Fibroblast of skin of back (primary cell): ENCODE measurements at places on chromosomes 2 and 18.

DNA sequence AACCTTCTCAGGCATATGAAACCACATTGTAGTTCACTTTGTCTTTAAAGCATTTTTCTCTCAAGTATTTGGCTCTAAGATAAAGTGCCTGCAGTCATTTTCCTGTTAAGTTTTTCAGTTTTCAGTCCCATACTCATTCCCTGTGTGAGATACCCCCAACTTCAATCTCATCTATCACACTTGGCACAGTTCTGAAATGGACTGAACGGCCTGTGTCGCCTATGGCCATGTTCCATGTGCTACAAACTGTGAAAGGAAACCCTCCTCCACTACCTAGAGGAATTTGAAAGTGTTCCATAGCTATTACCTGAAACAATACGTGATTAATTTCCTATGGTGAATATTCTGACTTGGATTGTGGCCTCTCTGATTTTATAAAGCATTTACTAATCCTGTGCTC, 319.1 kb downstream of the CTNNA2 start:
- DNase-seq: no peak

DNA sequence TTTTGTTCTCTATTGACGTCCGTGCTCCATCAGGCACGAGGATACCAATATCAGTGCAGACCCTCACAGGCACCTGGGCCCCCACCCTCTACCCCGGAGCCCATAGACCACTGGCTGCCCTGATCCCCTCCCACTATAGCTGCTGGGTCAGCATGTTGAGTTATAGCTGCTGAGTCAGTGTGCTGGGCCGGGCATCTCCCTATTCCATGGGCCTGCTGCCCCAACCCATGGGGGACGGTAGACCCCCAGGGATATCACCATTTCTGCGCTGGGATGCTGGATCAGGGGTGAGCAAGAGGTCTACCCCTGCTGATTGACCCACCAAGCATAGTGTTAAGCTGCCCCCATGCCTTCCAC, 100.1 kb upstream of the ST3GAL5 start:
- no peak for DNase-seq

GRCh38 chr18:23283916-23284430, 148.7 kb downstream of the CABLES1 start:
- DNase-seq: peak; percentile 35

DNA sequence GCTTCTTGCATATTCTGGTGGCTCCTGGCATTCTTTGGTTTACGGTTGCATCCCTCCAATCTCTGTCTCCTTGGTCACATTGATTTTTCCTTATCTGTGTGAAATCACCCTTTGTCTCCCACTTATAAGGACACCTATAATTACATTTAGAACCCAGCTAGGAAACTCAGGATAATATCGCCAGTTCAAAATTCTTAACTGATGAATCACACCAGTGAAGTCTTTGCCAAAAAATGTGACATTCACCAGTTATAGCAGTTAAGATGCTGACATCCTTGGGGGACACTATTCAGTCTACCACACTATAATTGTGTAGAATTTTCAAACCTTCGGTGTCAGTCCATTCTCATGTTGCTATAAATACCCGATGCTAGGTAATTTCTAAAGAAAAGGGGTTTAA, 320.2 kb downstream of the TMX3 start:
- DNase-seq: peak; percentile 71

- no peak for DNase-seq
Measured at GRCh38 chr2:205936446-205936845, 149.5 kb downstream of the INO80D start.

DNA sequence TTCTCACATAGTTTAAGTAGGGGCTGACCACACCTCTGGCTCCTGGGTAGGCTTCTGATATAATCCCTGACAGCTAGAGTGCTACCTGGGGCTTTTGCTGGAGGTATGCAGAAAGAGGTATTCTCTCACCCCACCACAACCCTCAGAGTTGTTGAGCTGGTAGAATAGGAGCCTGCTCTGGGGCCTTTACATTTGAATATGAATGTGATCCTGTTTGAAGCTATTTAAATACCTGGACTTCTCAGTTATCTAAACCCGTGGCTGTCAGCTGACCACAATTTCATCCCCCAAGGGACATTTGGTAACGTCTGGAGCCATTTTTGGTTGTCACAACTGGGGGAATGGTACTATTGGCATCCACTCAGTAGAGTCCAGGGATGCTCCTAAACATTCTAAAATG, 669.1 kb downstream of the SATB2 start:
- no peak for DNase-seq

DNA sequence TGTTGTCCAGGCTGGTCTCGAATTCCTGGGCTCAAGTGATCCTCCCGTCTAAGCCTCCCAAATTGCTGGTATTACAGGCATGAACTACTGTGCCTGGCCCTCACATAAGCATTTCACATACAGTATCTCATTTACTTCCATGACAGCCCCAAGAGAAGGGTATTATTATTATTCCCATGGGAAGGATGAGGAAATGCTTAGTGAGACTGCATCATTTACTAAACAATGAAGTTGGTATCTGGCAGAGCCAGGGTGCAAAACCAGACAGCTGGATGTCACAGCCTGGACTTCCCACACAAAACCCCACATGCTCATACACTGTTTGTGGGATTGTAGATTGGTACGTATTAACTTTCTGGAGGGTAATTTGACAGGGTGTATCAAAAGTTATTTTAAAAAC, 29.9 kb downstream of the DAPL1 start:
- peak; percentile 17 for DNase-seq

DNA sequence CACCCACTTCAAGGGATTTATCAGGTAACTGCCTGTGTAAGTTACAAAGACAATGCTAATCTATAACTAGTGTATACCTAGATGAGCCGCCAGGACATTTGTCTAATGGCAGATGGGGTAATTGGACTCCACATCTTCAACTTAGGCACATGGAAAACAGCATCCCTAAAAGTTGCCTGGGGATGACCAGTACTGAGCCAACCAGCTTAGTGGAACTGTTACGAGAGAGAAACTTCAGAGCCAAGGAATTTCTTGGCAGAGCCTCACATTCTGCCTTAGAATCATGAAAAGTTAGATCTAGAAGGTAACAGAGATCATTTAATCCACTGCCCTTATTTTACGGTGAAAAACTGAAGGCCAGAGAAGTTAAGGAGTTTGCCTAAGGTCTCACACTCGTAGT, 15.5 kb upstream of the CLASP1 start:
- DNase-seq: no peak

GRCh38 chr2:122750808-122751207, 995.4 kb downstream of the TSN start:
- no peak for DNase-seq

DNA sequence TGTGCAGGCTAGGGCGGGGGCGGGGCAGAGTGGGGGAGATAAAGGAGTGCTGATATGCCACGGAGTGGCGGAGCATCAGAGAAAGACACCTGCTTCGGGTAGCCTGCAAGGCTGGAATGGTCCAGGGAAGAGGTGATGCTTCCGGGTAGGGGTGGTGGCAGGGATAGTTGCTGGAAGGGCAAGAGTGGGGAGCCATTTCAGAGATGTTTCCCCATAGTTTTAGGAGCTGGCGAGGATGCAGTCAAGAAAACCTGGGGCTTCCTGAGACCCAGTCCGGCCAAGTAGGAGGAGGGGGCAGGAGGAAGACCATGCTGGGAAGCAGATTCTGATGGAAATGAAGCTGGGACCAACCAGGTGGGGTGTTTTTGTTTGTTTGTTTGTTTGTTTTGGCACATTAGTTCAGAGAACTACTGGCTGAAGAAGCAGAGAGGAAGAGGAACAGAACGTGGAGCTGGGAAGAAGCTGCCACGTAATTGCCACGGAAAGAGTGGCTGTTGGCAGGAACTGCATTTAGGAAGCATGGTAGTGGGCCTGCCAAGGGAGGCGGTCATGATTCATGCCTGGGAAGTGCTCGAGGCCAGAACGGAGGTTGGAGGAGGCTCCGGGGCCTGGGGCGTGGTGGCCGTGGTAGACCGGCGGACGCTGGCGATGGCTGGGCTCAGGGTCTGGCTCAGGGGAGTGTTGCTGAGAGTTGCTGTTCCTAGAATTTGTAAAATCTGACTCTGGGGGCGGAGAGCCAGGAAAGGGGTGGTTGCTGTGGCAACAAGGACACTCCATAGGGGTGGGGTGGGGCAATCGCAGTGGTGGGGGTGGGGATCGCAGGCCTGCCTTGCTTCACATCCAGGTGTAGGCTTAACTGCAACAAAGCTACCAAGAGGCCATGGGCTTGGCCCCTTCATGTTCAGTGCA, 8.6 kb upstream of the INPP5D start:
- no peak for DNase-seq

- no peak for DNase-seq
Measured at GRCh38 chr2:174049895-174050294, 84.7 kb upstream of the SP3 start.

GRCh38 chr2:184463102-184463865, 135.0 kb upstream of the ZNF804A start:
- DNase-seq: no peak

- DNase-seq: no peak
Measured at GRCh38 chr2:84126530-84126929, 332.6 kb downstream of the SUCLG1 start.

DNA sequence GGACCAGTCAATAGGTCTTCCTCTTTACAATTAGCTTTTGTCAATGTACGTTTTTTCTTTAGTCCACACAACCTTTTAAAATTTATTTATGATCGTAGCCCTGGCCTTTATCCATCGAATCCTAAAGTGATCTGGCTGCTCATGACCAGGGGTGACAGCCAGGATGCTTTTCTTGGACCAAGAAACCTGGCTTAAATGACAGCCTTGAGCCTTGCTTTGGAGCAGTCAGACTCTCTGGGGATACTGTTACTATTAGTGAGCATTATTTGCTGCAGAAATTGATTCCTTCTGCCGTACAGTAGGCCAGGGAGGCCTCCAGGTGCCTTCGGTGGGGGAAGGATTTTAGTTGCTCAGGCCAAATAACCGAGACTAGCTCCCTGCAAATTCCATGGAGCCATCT, 70.2 kb downstream of the AGAP1 start:
- DNase-seq: no peak

- no peak for DNase-seq
Measured at GRCh38 chr2:109527079-109527478, 86.7 kb downstream of the SEPTIN10 start.

- DNase-seq: peak; percentile 95
Measured at GRCh38 chr2:9380702-9381628, 42.4 kb downstream of the ITGB1BP1 start.

DNA sequence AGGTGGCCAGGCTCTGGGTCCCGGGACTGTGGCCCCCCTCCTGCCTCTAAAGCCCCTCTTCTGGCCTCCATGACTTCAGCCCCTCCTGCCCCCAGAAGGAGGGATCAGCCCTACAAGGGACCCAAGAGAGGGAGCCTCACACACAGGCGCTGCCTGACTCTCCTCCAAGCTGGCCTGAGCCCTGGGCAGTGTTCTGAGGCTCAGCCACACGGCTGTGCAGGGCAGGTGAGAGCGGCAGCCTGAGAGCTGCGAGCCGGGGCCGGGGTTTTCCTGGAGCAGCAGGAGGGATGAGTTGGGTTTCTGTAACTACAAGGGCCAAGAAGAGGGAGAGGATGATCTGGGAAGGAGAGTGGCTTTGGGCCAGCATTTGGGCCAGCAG, 70.1 kb downstream of the HPCAL1 start:
- DNase-seq: no peak

DNA sequence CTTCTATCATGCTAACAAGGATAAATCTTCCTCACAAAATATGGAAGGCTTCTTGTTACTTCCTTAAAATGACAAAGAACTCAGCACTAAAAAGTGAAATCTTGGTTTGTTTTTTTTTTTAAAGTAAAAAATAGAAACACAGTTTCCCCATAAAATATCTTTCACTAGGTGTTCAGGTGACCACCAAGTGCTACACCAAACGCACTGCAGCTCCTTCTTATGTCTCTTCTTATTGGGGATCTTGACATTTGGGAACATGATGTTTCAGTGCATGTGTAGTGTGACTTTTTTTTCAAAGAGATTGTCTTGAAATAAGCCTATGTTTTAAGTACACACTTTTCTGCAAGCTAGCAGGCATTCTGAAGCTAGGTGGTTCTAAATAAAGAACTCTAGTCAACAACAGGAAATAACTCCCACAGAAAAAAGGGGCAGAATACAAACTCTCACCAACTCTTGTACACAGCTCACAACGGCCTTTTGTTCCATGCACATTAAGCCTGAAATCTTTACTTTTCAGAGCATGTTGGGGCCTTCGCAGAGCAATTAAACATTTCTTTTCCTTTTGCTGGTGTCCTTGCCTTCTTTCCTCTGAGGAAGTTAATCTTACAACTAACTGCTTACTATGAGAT, 13.2 kb upstream of the SERTAD2 start:
- DNase-seq: no peak

- DNase-seq: peak; percentile 13
Measured at GRCh38 chr2:226121046-226121738, 678.4 kb downstream of the IRS1 start.

GRCh38 chr2:113278742-113279139, at the start of gene PAX8:
PAX8 (minus strand) TSS chr2:113278921; CDS start chr2:113278394, 527 bp downstream.
- no peak for DNase-seq
